ENCODE measurements at places on chromosomes 4 and X.

- DNase-seq = no peak
These were observed 355 bp downstream of the GRID2 start for GRCh38 chr4:92304121-92304520.

- no peak for DNase-seq
These were observed 7.9 kb upstream of the SLC25A43 start for GRCh38 chrX:119391279-119391678.

DNA sequence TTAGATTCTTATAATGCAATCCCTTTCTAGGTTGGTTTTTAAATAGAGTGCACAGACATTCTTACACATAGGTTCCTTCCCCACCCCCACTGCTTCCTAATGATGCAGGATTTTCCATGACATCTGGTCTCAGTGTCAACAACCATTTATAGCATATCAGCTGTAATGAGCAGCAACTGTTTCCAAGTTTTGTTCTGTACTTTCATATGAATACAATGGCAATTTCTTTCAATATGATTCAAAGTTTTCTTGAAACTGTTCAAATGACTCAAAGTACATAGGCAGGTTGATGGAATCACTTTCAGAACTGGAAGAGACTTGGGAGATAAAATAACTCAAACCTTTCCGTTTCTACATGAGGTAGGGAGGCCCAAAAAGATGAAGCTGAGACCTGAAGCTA, 220.7 kb downstream of the CAMK2D start:
- no peak for DNase-seq

DNA sequence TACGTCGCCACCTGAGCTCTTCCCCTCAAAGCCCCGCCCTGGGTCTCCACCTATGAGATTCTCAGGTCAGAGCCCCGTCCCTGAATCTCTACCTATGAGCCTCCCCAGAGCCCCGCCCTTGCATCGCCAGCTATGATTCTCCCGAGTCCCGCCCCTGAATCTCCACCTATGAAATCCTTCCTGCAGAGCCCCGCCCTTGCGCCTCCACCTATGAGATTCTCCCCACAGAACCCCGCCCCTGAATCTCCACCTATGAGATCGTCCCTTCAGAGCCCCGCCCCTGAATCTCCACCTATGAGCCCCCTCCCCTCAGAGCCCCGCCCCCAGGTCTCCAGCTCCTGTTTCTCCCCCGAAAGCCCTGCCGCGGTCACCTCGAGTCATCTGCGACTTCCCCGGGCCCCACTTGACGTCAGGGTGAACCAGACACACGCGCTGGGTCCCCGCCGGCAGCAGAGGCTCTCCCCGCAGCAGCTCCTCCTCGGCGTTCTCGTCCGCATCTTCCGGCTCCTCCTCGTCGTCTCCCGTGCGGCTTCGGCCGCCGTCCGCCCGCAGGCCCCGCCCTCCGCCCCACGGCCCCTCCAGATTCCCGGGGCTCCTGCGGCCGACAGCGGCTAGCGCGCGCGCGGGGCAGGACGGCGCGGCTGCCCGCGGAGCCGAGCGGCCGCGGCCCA, 393 bp downstream of the GTPBP6 start:
- DNase-seq = peak; percentile 96

- DNase-seq = no peak
These were observed 429.1 kb downstream of the SPRY1 start for GRCh38 chr4:123825596-123826291.

DNA sequence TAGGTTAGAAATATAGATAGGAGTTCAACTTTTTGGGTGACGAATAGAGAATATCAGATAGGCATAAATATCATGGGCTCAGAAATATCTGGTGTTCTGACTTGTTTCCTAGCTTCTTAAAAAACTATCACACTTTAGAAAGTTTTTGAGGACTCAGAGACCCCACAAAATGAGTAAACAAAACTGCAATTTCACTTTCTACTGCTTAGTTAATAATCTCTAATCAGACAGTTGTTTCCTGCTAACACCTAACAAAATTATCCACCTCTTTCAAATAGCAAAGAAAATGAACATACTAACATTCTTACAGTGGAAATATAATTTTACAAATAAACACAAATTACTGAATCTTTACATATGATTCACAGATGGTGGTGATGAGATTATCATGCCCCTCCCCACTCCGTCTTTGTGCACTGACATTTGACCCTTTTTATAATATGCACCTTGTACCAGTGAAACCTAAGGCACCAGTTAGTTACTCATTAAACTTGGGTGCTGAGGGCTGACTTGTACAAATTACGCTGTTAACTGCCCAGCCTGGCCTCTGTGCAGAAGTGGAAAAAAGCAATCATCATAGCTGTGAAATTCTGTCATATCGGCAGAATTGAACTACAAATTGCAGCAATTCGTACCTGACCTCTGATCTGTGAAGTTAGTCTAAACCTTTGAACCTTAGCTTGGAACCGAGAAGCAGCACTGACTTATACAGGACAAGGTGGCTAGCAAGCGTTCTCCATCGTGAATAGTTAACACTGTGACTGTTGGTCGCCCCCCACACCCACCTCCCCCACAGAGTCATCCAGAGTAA, 138.7 kb downstream of the CHRNA9 start:
- DNase-seq = peak; percentile 68

GRCh38 chrX:107324493-107325310, 118.3 kb downstream of the DNAAF6 start:
- DNase-seq = peak; percentile 1

- DNase-seq = no peak
These were observed at the start of gene PDLIM3 for GRCh38 chr4:185534866-185535611. Gene PDLIM3, minus strand, starts transcription at chr4:185535507. Its CDS starts 73 bp downstream, at chr4:185535434.

DNA sequence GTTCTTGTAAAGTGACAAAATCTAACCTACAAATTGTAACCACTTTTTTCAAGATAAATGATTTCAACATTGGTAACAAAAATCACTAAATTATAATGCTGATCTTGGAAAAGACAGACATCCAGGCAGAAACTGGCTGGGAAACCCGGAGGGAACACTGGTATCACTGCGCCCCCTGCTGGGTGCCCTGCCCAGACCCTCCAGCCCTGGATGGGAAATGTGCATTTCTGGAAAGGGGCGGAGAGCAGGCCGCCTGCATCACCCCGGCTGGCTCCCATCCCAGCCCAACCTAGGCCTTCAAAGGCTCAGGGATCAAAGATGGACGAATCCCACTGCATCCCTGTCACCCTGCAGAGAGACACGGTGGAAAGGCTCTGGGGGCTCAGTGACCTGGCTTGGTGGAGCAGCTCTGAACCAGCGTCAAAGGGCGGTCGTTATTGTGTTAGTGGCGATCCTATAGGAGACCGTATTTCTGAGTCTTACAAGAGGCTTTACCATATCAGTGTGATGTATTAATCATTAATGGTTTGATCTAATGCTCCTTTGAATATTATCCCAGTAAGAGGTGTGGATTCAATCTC, 37.3 kb downstream of the ACOX3 start:
- peak; percentile 49 for DNase-seq

GRCh38 chr4:152585023-152585441, 49.1 kb upstream of the FBXW7 start:
- no peak for DNase-seq

DNA sequence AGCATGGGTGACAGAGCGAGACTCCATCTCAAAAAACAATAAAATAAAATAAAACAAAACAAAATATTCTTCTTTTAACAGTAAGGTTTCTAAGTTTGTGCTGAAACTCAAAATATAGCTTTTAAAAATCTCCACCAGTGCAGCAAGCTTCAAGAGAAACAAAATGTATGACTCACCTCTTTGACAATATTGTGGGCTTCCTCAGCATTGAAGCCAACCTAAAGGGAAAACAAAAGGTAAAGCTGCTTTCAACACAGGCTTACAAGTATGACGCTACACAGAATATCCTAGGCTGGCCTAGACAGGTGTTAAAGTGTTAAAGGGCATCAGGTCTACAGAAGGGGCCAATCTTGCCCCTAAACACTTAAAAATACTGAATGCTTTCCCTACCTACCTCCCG, 1.2 kb downstream of the DYNLT3 start:
- no peak for DNase-seq
